ENCODE measurements at places on chromosomes 4 and X.
A peak's percentile ranks its signal among the peaks of the same experiment; 100 is the strongest.

- DNase-seq: no peak
Observed at GRCh38 chr4:3297066-3297859, 4.4 kb downstream of the RGS12 start.

- no peak for DNase-seq
Observed at GRCh38 chrX:95903490-95903889, 781.2 kb upstream of the DIAPH2 start.

DNA sequence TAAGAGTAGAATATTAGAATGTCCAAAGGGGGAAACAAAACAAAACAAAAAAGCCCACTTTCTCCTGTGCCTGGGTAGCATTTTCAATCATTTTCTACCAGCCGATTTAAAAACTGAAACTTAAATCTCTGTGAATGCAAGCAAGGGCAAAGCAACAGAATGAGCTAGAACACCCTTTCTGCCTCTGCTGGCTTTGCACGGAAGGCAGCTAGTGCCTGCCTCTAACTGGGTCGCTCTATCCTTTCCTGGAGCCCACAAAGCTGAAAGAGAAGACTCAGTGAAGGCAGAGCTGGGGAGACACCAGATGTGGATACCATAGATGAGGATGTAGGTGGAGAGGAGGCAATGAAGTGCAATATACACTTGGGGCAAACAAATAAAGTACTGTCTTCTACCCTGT, 248.9 kb upstream of the TTC29 start:
- DNase-seq: no peak

DNA sequence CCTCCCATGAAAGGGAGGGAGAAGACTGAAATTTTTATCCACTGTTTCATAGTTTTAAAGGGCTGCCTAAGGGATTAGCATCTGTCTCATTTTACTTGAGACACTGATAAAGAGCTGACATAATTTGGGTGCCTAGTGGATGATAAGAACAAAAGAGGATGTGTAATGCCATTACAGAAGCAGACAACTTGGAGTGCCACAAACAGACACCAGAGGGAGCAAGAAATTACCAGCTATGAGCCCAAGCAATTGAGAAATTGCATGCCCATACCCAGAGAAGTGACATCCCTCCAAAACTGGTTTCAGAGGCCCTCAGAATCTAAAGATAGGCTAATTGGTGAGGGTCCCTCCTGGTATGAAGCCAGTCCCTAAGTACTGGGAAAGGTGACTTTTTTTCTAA, 38.5 kb upstream of the POU3F4 start:
- DNase-seq: no peak

- DNase-seq: no peak
Observed at GRCh38 chr4:74531963-74532794, 87.2 kb downstream of the AREG start.

- DNase-seq: no peak
Observed at GRCh38 chr4:121697564-121697963, 784 bp upstream of the ANXA5 start.

GRCh38 chr4:47274901-47275300, 188.6 kb downstream of the COMMD8 start:
- DNase-seq: no peak

GRCh38 chr4:7805533-7806337, 133.9 kb downstream of the AFAP1 start:
- DNase-seq: no peak

- peak; percentile 17 for DNase-seq
Observed at GRCh38 chrX:10052906-10053625, 85.9 kb downstream of the CLDN34 start.

DNA sequence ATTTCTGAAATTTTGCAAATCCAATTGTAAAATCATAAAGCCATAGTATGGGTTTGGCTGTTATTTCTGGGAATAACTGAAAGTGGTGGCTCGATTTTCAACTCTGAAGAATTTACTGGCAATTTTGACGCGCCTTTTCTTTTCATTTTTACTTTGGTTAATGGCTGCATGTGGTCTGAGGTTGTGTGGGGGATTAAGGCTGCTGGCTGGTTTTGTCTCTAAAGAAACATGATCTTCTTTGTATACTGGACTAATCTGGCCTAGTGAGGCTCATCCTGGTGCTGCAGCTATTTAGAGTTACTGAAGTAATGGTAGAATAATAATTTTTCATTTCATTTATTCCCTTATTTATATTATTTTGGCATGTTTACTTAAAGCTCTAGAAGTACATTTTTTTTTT, 164.0 kb downstream of the RNF150 start:
- no peak for DNase-seq

DNA sequence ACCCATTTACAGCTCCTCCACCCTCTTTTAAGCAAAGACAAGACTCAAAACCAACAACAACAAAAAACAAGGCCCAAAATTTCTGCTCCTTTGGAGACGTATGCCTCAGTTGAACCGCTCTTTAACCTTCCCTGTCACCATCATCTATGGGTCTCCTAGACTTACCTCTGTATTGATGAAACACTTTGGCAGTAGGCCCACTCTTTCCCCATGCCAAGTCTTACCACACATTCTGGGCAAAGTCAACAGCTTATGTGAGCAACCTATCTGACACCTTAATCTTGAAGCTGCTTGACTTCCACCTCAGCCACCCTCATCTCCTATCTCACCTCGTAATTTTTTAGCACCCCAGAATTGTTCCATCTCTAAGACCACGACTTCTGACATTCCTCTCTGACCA, 99.7 kb upstream of the CXorf66 start:
- no peak for DNase-seq

DNA sequence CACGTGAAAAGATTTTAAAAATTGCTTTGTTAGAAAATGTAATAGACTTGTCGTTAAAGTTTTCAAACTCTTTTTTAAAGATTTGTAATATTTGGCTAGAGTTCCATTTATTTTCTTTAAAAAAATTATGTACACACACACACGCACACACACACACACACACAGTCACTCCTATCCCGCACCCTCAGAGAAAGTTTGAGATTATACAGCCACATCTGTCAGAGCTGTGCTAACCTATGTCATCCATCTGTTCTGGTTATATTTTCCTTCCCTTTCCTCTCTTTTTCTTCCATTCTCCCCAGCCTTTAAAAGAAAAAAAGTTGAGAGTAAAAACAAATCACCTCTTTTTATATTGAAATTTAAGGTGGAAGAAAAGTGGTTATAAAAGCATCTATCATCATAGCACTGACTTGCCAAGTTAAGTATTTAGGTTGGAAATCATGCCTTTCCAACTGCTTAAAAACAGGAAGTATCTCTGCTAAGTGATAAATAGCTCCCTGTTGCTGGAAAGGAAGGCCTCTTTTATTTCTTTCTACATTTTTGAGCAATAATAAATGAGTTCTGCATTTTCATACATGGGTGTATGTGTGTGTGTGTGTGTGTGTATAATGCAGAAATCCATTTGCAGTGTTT, 163.3 kb upstream of the SPRY1 start:
- DNase-seq: no peak

Measured in C1 segment of cervical spinal cord (tissue), 14 donors.